ENCODE measurements at places on chromosomes 3 and 15.

GRCh38 chr3:5205165-5205941 lies 17.8 kb downstream of the EDEM1 start:
- no peak for DNase-seq

GRCh38 chr3:22117751-22118346 lies 366.8 kb upstream of the ZNF385D start:
- DNase-seq: no peak

- no peak for DNase-seq
Measured at GRCh38 chr15:48638963-48639362, 6.5 kb downstream of the FBN1 start.

DNA sequence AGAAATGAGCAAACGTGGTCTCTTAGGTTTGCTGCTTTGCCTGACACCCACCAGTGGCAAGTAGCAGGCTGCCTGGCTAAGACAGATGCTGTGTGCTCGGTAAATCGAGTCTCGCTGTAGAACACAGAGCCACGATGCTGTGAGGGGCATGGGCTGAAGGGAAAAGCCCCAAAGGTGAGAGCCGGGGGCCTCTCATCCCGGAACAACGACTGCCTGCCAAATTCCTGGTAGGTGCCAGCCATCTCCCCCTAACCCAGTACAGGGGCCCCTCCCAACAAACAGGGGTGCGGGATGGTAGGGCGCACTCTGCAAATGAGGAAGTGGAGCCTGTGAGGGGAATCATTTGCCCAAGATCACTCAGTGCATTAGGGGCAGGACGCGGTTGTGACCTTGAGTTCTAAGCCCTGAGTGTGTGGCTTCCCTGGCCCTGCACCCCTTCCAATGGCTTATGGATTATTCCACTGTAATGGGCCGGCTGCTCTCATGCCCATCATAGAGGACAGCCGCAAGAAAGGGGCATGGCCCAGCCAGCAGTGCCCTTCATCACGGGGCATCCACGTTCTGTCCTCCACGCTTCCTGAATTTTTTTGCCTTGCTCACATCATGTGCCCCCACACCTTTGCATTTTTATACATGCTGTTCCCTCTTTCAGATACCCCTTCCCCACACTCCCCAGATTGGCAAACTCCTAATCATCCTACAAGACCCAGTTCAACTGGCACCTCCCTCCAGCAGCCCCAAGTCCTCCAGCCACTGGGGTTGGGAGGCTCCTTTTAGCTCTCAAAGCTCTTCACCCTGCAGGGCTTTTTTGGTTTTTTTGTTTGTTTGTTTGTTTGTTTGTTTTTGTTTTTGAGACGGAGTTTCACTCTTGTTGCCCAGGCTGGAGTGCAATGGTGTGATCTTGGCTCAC lies 125.4 kb downstream of the NUP210 start:
- no peak for DNase-seq

DNA sequence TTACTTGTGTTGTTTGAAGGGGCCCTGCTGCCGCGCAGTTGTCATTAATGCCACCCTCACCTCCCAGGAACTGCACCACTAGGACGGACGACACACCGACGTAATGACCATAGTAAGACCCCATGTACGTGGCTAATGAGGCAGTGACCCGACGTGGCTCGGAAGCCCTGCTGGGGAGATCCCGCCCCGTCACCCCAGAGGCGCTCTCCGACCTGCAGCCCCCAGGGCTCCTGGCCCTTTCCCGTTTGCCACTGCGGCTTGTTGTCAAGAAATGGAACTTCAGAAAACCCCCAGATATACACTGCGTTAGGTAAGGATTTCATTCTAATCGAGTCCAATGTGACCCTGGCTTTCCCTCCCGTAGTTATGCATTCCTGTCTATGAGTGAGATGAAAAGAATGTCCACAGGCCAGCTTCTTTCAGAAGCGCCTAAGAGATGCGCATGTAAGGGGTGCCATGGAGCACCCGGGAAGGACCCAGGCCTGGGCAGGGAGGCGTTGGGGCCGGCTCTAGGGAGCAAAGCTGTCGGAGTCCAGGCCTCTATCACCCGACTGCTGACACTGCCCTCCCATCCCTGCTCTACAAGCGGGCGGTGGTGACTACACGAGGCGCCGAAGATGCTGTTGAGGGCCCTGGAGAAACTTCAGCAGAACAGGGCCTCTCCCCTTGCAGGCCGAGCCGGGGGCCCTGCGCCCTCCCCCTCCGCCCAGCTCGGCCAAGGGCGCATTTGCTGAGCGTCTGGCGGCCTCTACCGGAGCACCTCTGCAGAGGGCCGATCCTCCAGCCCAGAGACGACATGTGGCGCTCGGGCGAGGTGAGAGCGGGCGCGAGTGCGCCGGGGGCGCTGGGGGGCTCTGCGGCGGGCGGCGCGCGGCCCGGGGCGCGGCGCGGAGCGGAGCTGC lies at the start of gene GABRA5:
GABRA5 (plus strand) TSS at position 765 of the 902 bp plus-strand sequence. CDS start 2,187 bp downstream, outside the sequence.
- no peak for DNase-seq

DNA sequence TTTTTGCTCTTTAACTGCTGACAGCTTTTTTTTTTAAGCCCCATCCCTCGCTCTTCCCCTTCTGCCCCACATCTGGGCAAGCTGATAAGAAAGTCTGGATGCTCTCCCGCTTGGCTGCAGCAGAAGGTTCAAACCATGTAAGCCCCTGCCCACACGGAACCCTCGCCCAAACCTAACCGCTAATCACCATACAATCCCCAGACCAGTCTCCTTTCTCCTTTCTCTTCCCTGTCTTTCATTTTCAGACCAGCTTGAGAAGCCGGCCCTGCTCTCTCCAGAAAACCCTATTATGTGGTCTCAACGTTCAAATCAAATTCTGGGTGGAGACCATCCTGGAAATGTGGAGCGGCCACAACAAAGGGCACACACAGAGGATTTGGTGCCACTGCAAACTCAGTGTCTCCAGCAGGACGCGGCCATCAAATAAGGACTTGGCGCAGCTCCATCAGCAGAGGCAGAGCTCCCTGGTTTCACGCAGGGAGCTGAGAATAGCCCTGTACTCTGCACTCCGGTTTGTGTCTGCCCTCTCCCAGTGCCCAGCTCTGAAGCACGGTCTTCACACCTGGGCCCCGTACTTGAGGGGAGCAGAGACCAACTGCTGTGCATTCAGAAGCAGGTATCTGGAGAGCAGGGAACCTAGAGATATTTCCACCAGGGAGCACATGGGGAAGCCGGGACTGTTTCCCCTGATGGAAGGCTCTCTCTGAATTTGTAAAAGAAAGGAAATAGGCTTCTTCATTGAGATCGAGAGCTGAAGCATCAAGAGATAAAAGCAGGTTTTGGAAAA lies 92.6 kb downstream of the XXYLT1 start:
- no peak for DNase-seq

- no peak for DNase-seq
Measured at GRCh38 chr15:82904574-82904973, 47.9 kb downstream of the HOMER2 start.

All from activated naive CD4-positive, alpha-beta T cell (primary cell).